Kasumi-1 (cell line): ENCODE measurements at places on chromosomes 6 and 20.

DNA sequence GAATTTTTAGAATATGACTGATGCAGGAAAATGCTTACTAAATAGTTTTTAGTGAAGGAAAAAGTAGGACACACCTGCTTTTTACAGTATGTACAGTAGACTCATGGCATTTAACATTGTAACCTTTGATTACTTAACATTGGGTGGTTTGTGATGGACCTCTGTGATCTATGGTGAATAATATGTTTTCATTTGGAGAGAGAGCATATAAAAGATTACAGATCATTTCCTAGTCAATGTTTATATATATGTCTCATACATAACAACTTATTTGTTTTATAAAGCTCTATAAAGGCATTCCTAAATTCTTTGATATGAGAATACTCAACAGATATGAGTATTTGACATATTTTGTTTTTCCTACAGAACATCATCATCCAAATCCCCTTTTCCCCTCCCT is 129.3 kb upstream of the PDE7B start:
- DNase-seq: no peak

GRCh38 chr6:31270788-31271640 is 878 bp downstream of the HLA-C start:
- DNase-seq: no peak

- DNase-seq: no peak
These were observed 249.5 kb downstream of the SOX4 start for GRCh38 chr6:21842875-21843645.

DNA sequence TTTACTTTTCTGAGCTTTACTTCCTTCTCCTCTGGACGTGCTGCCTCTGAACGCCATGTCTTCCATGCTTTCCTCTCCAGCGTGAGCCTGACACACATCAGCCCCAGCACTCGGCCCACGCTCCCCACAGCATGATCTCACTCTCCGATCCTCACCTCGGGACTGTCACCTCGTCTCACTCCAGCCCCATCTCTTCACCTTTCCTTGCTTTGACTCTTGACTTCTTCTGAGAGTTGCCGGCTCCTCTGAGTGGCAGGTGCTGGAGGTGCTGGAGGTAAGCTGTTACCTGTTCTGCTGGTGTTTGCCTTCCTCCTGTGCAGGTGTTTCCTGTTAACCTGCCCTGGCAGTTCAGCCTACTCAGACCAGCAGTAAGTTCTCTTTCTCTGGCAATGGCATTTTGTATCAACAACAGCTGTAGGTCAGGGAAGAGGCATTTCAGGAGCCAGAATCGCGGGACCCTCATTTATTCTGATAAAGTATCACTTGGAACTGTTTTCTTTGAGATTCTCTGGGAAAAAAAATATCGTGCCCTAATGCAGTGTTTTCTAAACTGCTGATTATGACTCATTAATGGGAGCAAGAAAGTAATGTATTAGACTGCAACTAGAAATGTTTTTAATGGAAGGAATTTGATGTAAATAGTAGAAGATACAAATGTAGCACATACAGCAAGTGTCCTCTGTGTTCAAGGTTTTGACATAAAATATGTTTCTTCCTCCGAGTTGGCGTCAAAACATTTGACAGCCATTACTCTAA is 106.5 kb downstream of the ARID1B start:
- no peak for DNase-seq

DNA sequence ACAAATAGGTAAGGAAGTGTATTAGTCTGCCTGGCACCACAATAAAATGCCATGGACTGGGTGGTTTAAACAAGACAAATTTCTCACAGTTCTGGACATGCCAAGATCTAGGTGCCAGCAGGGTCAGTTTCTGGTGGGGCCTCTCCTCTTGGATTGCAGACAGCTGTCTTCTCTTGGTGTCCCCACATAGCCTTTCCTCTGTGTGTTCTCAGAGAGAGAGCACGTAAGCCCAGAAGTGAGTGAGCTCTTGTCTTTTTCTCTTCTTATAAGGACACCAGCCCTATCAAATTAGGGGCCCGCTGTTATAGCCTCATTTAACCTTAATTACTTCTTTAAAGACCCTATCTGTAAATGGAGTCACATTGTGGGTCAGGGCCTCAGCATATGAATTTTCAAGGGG is 28.3 kb downstream of the SMPDL3A start:
- no peak for DNase-seq

DNA sequence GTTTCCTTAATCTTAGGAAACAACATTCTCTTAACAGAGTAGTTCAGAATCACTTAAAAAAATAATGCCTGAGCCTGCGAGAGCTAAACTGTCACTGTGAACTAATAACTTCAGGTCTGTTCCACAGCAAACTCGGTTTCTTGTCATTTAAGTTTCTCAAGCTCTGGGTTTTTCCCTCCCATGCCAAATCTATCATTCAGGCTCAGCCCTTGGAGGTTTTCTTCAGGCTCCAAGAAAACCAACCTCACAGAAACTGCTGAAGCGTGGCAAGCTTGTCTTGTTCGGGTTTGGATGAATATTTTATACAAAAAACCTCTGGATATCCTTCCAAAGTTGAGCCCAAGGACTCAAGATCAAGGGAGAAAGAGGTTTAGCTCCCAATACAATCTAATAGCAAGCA is 99.7 kb upstream of the SNX9 start:
- DNase-seq: no peak

GRCh38 chr20:32964575-32964974 is 39.7 kb downstream of the SUN5 start:
- no peak for DNase-seq

DNA sequence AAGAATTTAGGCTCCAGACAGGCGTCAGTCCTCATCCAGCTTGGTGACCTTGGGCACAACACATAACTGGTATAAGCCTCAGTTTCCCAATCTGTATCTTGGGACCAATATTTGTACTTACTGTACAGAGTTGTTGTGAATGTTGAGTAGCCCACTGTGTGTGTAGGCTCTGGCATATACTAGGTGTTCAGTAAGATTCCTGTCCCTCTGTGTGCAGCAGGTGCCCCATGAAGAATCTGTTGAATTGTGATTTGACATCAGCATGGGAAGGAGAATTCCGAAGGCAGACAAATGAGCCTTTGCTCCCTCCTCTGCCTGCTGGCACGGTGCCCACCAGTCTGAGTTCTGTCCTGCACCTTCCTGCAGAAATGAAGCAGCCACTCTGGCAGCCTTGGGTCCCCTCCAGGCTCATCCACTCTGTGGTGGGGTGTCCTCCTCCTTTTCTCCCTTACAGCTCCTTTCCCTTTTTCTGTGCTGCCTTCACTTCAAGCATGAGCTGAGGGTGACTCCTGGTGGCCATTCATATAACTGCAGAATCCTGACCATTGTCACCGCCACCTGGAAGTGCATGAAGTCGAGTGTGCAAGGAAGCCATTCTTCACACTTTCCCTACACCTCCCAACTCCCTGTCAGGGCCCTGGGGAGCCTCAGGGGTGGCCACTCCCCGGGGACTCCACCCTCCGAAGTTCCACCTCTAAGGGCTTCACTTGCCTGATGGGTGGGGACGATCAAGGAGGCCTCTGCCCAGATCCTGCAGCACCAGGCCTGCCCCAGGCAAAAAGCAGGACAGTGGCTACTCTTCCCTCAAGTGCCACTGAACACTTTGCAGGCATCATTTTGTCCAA is 48.2 kb downstream of the MRPL14 start:
- no peak for DNase-seq

GRCh38 chr20:13756551-13756950 is 28.2 kb downstream of the ESF1 start:
- no peak for DNase-seq

GRCh38 chr20:54320148-54320607 is 112.3 kb downstream of the PFDN4 start:
- no peak for DNase-seq

- no peak for DNase-seq
These were observed 109.2 kb upstream of the PTPN1 start for GRCh38 chr20:50400705-50401586.

GRCh38 chr20:13325033-13325432 is 104.0 kb downstream of the ISM1 start:
- no peak for DNase-seq

DNA sequence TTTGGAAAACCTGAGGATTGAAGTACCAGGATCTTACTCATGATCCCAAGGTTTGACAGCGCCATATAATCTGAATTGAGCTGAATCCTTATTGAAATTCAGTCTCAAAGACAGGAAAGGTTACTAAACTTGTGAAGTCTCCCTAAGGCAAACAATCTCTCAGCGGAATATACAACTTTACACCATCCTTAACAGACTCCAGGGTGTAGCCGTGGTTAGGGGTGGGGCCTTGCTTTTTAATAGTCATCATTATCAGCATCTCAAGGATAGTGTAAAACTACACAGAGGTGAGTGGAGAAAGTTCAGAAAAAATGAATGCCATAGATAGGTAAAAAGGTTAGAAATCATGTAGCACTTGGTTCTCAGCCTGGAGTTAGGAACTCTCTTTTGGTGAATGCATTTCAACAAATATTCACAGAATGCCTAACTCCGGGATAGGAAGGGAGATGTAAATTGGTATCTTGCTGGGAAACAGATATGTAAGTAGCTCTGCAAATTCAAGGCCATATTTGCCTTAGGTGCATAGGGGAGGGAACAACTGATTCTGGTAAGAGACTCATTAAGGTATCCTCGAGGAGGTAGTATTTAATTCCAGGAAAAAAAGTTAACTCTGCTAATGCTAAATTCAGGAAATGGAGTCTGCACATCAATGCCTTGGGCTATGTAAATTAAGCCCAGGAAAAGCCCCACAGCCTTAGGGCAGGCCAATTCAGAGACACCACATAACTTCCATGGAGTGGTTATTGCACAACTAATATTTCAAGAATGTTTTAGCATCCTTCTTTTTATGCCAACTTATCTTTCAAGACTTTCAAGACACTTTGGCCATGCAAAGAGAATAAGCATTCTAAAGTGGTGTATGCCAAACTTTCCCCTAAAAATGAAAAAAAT is 61.6 kb downstream of the SNAP25 start:
- DNase-seq: no peak

GRCh38 chr6:167162591-167162990 is 4.8 kb upstream of the GPR31 start:
- DNase-seq: no peak

- DNase-seq: no peak
These were observed 1.5 kb downstream of the VNN1 start for GRCh38 chr6:132712366-132712765.

GRCh38 chr6:111806561-111807497 is 66.4 kb downstream of the FYN start:
- no peak for DNase-seq

DNA sequence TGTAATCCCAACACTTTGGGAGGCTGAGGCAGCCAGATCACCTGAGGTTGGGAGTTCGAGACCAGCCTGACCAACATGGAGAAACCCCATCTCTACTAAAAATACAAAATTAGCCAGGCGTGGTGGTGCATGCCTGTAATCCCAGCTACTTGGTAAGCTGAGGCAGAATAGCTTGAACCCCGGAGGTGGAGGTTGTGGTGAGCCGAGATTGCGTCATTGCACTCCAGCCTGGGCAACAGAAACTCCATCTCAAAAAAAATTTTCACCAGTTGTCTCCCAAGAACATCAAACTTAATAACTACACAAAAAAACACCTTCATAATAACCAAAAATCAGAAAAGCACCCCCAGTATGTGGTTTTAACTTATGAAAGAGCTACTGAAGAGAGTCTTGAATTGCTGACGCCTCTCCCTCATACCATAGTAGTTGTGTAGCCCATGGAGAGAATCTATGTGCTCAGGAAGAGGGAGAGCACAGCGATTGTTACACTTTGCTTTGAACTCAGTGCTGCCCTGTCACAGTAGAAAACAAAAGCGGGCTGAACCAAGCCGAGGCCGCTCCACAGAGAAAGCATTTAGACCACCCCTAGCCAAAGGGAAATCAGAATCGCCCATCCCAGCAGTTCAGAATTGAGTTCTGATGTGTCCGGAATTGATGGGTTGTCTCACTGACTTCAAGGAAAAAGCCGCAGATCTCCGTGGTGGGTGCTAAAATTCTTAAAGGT is 42.0 kb upstream of the GMPR start:
- no peak for DNase-seq

- no peak for DNase-seq
These were observed 458.6 kb downstream of the EPM2A start for GRCh38 chr6:145276756-145277155.

DNA sequence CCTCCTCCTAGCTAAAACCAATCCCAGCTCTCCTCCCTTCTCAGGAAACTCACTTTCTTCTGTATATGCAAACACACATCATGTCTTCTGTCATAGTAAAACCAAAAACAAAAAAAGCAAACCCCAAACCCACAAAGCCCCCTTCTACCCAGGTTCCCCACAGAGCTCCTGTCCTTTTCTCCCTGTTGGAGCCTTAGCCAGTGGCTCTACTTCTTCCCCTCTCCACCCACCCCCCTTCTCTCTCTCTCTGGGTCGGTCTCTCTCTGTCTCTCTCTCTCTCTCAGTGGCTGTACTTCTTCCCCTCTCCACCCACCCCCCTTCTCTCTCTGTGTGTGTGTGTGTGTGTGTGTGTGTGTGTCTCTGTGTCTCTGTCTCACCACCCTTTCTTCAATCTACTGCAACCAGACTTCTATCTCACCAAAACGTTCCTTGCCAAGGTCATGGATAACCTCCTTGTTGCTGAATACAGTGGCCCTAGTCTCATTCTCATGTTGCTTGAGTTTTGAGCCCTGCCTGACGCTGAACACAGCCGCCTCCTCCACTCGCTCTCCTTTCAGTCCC is 8.7 kb upstream of the OSER1 start:
- no peak for DNase-seq

DNA sequence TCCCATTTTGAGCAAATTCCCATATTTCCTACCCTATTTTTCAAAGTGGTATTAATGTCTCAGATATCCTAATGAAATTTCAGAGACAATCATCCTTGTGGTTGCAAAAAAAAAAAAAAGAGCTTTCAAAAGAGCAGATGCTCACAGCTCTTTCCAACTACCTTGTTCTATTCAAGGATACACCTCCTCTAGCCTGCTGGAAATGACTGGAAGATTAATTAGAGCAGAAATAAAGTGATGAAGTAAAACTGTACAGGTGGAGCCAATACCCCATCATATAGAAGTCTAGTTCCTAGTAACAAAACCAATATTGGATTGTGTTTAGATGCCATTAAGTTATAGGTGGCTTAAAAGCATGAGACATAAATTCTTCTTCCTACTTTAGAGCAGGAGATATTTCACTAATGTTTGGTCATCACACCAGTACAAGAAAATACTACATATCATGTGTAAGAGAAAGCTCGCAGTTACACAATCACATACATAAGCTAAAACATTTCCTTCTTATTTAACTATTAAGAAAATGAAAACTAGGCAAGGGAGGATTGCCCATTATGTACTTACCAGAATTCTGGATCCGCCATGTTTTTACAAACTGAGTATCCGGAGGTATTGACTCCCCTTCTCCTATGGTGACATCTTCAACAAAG is 42.4 kb downstream of the ILRUN start:
- no peak for DNase-seq

- no peak for DNase-seq
These were observed 1067.0 kb upstream of the MAP3K7 start for GRCh38 chr6:91653895-91654294.
